GM23338 (cell line): ENCODE measurements at places on chromosomes 3 and 15. TPM values are rescaled to one million over a fixed set of nuclear protein-coding genes. Genes with fewer than 3 reads are reported as not detected.

GRCh38 chr3:53131096-53131495, 861 bp upstream of the RFT1 start:
- peak overlapping the region; percentile 92; the same call in 1 of the 2 replicates for H3K4me3 ChIP-seq
- DNase-seq: no peak
- peak overlapping the region; percentile 64; the same call in 1 of the 2 replicates for H3K27ac ChIP-seq
- H3K27me3 ChIP-seq: no peaks in the 10 kb centered on the region
- H3K36me3 ChIP-seq: no peaks in the 10 kb centered on the region

DNA sequence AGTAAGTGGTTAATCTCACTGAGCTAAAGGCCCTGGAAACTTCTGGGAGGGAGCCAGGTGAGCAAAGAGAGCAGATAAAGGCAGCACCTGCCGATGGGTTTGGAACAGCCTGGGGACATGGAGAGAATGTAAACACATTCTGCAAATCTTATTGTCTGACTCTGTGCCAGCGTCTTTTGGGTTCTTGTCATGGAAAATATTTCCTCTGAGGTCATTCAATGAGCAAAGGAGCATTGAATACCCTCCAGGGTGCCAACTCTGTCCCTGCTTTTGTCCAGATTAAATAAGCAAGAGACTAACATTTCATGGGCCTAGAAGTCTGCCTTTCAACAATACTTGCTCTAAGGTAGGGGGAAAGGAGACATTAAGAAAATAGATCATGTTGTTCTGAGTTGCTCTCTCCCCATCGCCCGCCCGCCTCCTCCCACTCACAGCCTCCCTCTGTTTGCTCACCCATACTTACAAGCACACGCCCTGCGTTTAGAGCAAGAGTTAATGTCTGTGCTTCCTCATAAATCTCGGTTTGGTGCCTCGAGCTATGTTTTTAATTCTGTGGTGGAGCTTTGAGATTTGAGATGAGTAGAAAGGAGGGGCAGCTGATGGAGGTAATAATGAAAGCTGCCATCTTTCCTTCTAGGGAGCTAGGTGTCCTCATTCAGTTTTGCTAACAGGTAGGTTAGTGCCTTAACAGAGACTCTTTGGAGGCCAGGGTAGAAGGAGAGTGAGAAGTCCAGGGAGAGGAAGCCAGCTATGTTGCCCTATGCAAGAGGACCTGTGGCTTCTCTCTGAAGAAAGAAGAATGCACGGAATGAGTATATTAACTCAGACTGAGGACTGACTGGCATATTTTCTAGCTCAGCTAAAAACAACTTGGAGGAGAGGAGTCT, 132.9 kb downstream of the TPRG1 start:
- peak overlapping the region; percentile 43 for H3K27ac ChIP-seq
- H3K27me3 ChIP-seq: no peaks in the 10 kb centered on the region
- DNase-seq: peak; percentile 47
- H3K4me3 ChIP-seq: no peak overlapping the region

DNA sequence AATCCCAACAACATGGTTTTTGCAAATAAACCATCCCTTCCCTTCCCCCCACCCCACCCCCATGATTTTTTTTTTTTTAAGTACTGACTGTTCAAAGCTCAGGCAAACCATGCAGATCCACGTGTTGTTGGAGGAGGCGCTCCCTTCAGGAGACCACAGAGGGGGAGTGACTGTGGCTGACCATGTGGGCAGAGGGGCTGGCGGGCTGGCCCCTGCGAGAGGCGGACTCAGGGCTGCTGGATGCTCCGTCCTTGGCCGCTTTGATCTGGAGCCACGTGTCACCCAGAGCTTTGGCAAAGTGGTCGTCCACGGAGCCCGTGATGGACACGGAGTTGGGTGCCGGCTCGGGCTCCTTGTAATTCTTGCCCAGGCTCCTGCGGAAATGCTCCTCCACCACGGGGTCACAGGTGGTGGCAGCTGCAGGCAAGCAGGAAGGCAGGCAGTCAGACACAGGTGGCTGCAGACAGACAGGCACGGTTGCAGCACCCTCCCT, 85.3 kb downstream of the VGLL4 start:
- no peak overlapping the region for H3K4me3 ChIP-seq
- H3K4me1 ChIP-seq: no peaks in the 10 kb centered on the region; the same call in 1 of the 2 replicates
- no peaks in the 10 kb centered on the region for H3K27me3 ChIP-seq
- no peak overlapping the region for H3K27ac ChIP-seq
- no peaks in the 10 kb centered on the region; the same call in 1 of the 2 replicates for H3K36me3 ChIP-seq
- no peak for DNase-seq

DNA sequence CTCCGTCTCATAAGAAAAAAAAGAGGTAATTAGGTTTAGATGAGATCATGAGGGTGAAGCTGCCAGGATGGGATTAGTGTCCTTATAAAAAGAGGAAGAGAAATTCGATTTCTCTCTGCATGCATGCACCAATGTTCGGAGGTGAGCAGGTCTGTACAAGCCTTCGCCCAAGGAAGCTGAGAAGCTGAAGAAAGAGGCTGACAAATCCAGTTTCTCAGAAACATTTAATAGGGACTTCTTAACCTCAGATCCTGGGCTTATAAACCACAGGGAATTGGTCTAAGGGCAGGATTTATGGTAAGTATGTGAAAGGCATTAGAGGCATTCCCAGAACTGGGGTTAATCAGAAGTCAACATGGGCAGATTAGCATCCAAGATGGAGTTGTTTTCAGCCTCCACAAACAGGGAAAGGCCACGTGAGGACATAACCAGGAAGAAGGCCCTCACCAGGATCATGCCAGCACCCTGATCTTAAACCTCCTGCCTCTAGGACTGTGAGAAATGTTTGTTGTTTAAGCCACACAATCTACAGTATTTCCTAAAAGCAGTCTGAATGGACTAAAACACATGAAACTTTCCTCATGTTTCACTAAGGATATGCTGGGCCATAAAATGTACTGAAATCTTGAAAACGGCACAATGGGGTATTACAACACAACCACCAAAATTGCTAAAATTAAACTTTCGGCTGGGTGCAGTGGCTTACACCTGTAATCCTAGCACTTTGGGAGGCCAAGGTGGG, 11.3 kb downstream of the SHISA5 start:
- no peak overlapping the region for H3K4me3 ChIP-seq
- H3K27ac ChIP-seq: no peak overlapping the region
- peaks cover 3% of the 10 kb centered on the region; the same call in 1 of the 2 replicates for H3K4me1 ChIP-seq
- DNase-seq: no peak
- H3K36me3 ChIP-seq: no peaks in the 10 kb centered on the region
- no peaks in the 10 kb centered on the region for H3K27me3 ChIP-seq

- no peak overlapping the region for H3K27ac ChIP-seq
- H3K27me3 ChIP-seq: no peaks in the 10 kb centered on the region
- no peak for DNase-seq
- no peaks in the 10 kb centered on the region for H3K4me1 ChIP-seq
- H3K36me3 ChIP-seq: no peaks in the 10 kb centered on the region
Observed at GRCh38 chr3:197591816-197592215, 36.0 kb upstream of the BDH1 start.

GRCh38 chr3:187103251-187103650, 36.0 kb downstream of the RPL39L start:
- no peaks in the 10 kb centered on the region for H3K27me3 ChIP-seq
- no peak overlapping the region for H3K4me3 ChIP-seq
- H3K4me1 ChIP-seq: peaks cover 11% of the 10 kb centered on the region; the same call in 1 of the 2 replicates
- no peak for DNase-seq

GRCh38 chr15:30953183-30953582, 38.2 kb downstream of the MTMR10 start:
- DNase-seq: no peak
- H3K27ac ChIP-seq: no peak overlapping the region
- peaks cover 22% of the 10 kb centered on the region for H3K36me3 ChIP-seq
- H3K4me1 ChIP-seq: no peaks in the 10 kb centered on the region
- H3K4me3 ChIP-seq: no peak overlapping the region
- no peaks in the 10 kb centered on the region for H3K27me3 ChIP-seq

DNA sequence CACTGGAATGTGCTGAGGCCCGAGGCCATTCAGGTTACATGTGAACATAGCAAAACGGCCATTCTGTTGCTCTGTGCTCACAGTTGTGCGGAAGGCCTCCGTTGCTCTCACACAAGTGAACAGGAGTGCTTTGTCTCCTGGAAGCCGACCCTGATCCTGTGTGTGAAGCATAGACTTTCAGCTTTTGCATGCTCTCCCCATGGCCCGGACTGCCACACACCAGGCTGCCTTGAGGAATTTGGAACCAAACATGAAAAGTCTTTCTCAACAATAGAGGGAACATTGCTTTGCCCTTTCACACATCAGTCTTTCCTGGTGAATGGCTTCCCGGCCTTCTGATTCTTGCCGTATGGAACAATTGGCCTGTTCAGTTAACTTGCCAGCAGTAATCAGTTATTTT, 154.8 kb upstream of the LRIG1 start:
- DNase-seq: no peak
- H3K4me3 ChIP-seq: no peak overlapping the region
- no peaks in the 10 kb centered on the region for H3K36me3 ChIP-seq
- no peak overlapping the region for H3K27ac ChIP-seq
- H3K4me1 ChIP-seq: peaks cover 3% of the 10 kb centered on the region; the same call in 1 of the 2 replicates

DNA sequence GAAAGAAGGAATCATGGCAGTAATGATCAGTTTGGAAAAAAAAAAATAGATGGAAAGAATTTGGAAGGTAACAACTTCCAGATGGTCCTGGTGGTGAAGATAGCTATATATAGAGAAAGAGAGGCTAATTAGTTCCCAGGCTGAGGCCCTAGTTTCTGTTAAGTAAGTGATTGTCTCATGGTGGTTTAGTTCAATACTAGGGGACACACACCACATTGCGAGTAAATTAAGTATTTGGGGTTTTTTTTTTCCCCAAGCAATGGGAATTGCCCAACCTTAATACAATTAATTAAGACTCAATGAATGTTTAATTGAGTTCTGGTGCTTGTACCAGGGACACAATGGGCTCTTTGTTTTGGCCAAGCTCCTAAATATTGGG, 143.8 kb upstream of the WNT5A start:
- no peaks in the 10 kb centered on the region for H3K36me3 ChIP-seq
- H3K27me3 ChIP-seq: no peaks in the 10 kb centered on the region
- H3K4me1 ChIP-seq: no peaks in the 10 kb centered on the region

DNA sequence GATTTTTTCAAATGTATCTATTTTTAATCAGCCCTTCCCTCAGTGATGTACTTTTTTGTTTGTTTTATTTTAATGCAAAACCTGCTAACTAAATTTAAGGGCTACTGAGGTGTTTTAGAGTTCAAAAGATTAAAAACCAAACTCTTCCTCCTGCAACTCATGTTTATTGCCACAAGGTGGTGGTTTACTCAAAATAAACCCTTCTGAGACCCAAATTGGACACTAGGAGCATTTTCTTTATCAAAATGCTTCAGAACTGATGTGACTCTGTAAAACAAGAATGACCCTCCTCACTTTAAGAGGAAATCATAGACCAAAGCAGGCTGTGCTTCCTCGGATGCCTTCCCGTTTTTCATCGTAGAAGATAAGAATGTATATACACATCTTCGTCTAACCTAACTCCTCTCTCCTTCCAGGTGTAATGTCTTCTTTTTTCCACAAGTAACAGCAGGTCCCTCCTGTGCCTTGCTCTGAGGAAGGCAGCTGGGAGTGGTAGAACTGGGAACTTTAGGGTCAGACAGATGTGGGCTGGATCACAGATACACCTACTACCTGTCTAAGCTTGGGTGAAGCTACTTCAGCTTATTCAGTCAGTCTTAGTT, 2.9 kb upstream of the NME9 start:
- peaks cover 25% of the 10 kb centered on the region for H3K4me1 ChIP-seq
- no peaks in the 10 kb centered on the region for H3K36me3 ChIP-seq
- no peaks in the 10 kb centered on the region; the same call in 1 of the 2 replicates for H3K27me3 ChIP-seq
- H3K4me3 ChIP-seq: no peak overlapping the region

DNA sequence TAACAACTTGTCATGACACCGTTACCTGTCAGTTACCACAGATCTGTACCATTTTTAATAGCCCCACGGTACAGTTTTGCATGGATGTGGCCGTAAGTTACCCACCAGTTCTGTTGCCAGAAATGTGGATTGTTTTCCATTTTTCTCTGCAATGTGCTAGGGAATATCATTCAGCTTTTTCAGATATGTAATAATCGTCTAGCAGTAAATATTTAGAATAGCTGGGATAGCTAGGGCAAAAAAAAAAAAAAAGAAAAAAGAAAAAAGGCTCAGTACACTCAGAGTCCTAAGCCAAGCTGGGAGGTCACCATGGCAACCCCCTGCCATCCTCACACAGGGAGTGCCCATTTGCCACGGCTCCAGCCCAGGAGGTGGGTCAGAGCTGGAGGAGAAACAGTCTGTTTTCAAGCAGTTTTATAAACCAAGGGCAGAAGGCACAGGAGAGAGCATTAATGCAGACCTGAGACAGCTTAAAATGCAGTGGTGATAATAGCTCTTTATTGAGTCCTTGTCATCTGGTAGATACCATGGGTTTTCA, 25.2 kb downstream of the PAQR5 start:
- H3K27ac ChIP-seq: no peak overlapping the region
- H3K36me3 ChIP-seq: no peaks in the 10 kb centered on the region
- peaks cover 6% of the 10 kb centered on the region; the same call in 1 of the 2 replicates for H3K4me1 ChIP-seq
- no peaks in the 10 kb centered on the region for H3K27me3 ChIP-seq

DNA sequence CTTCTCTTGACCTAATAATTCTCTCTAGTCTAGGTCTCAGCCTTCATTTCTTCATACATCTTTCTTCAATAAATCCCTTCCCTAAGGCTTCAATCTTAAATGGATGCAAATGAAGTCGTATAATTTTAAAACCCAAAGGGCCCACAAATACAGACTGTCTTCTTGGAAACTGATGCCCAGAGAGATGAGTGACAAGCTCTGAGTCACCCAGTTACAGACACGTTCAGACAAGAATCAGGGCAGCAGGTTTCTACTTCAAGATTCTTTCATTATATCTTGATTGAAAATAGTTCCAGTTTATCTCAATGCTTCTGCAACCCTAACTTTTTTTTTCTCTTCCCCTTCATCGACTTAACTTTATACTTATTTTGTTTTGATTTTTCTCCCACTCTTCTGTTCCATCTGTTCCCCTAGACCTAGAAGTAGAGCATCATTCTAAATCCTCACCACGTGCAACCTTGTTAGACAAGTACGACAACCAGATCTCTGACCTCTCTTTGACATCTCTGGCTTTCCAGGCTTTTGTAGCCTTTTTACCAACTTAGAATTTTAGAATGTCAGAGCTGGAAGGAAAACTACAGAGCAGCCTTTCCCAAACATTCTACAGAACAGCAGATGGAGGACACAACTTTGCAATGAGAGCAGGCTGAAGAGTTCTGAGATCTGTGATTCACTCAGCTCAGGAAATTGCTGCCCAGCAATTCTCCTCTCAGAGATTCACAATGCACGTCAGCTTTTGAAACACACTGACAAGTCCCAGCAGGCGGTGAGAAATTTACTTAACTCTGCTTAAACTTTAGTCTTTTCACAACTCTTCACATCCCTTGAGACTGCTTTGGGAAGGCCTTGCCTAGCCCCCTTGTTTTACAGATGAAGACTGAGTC, 25.3 kb downstream of the NCEH1 start:
- DNase-seq: no peak
- H3K36me3 ChIP-seq: no peaks in the 10 kb centered on the region
- H3K4me1 ChIP-seq: no peaks in the 10 kb centered on the region
- no peaks in the 10 kb centered on the region for H3K27me3 ChIP-seq
- no peak overlapping the region for H3K27ac ChIP-seq

The FOXB1 gene
- total RNA-seq: 3.1 and 4.7 TPM in 2 replicates

The LRRC15 gene
- 0.14 TPM in 1 of 2 replicates, not detected in the other for total RNA-seq

The ZDHHC23 gene
- total RNA-seq: 14.5 and 14.8 TPM in 2 replicates

The CCDC13 gene
- total RNA-seq: 0.45 TPM in 1 of 2 replicates, not detected in the other
